ENCODE measurements at places on chromosomes 12 and 14.

DNA sequence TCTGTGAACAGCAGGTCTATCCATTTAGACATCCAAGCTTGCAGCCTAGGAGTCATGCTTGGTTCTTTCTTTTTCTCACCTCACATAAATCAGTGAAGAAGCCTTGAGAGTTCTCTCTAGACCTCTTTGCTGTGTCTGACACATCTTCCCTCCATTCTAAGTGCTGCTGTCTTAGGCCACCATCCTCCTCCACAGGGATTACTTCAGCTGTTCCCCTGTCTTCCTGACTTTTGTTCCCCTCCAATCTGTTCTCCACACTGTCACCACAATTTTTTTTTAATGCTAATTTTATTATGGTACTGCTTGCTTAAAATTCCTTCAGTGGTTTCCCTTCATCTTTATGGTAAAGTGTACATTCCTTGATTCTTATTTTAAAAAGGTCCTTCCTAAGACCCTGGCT is 71.8 kb downstream of the DERA start:
- DNase-seq: no peak

DNA sequence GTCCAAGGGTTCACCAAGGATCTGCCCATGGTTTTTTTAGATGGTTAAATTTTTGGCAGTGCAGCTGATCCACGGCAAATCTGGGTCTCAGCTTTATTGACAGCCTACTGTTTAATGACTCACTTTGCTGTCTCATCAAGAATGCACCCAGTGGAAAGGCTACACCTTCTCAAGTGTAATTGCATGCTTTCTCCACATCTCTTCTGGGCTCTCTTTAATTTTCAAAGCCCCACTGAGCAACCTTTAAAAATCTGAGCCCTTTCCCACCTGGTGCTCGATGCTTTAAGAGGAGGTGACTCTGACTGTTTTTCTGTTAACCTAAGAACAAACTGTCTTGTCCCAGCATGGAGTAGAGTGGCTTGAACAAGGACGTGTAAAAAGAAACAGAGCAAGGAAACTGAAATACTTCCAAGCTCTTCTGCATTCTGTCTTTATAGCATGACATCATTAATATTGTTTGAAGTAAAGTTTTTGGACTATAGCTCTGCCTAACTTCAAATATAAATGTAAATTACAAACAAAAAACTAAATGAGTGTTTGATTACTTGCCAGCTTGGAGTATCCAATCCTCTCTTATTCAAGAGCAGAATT is 214.2 kb upstream of the KRR1 start:
- DNase-seq: no peak

DNA sequence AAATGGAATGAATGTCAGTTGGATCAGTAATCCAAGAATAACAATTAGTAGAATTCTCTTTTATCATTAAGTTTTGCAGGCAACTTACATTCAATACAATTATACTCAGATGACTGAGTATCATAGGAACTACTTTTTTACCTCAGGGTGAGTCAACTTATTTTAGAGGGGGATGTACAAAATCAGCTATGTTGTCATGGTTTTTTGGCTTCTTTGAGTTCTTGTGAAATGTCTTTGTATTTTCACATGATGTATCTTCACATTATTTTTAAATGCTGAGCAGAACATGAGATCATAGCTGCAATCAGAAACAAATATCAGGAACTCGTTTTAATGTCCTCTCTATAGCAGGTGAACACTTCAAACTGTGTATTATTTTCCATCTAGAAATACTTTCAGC is 65.3 kb upstream of the PTPRR start:
- DNase-seq: no peak

DNA sequence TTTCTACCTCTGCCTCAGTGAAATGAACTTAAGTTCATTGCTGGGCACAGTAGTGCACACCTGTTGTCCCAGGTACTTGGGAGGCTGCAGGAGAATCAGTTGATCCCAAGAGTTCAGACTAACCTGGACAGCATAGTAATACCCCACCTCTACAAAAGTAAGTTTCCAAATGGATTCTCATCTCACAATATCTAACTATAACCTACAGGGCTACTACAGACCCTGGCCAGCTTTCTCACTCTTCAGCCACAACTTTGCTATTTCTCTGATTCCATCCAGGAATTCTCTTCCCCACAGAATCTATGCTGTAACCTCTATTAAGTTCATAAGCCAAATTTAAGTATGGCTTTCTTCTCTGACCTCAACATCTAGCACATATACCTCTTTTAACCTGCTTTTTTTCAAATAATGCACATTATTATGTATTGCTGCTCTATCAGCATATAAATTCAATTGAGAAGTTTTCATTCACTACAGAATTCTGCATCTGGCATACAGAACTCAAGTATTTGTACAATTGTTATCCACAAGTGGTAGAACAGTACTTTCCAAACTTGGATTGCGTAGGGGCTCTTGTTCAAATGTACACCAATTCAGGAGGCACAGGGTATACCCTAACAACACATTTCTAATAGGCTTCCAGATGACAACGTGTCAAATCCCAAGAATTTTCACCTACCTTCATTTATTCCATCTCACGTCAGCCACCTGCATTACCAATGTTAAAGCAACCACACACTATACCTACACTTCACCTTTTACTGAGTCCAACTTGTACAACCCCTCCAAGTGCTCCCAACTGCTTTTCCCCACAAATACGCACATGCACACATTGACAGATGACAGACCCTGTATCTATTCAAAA is 3.8 kb downstream of the RPS29 start:
- DNase-seq: no peak

DNA sequence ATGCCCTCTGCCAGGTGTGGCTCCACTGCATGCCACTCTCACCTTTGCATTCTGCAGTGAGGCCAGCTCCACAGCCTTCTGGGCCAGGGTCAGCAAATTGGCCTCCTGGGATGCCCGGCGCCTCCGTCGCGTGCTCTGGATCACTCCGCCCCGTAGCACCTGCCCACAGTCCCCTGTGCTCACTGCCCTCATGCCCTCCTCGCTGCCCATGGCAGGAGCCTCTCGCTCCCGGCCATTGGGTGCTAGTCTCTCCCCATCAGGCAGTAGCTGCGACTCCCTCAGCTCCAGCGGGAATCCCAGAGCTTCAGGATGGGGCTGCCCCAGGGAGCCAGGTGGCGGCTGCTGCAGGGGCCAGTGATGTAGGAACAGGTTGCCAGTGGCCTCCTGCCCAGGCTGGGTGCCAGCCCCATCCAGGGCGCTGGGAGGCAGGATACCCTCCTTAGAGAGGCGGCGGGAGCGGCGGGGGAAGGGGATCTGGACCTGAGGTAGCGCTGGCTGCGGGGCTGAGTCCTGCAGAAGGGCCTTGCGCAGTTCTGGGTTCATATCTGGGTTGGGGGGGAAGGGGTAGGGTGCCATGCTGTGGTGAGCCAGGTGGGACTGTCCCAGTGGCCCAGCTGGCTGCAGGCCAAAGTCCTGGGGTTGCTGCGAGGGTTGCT is 24.5 kb upstream of the PNMA1 start:
- DNase-seq: no peak

DNA sequence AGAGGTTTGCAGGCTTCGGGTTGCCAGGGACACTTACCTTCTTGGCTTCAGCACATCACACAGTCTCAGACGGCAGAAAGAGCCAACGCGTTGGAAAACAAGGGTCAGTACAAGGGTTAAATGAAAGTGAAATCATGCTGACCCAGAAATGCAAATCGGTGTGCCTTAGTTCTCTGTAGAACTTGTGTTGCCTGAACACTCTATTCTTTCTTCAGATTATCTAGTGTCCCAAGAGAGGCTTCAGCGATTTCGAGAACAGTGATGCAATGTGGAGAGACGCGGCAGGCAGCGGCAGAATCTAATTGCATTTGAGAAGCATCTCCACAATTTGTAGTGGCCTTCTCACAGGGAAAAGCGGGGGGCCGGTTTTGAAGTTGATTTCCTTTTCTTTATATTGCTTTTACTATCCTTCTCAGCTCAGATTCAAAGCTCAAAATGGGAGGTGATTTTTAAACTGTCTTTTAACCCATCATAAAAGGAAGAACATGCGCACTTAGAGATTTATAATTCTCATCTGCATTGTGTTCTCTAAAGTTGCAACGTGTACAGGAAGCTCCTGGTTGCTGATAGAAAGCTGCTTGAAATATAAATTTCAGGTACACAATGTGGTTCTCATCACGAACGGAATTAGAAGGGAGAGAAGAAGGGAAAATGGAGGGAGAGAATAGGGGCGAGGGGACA is 67.8 kb upstream of the EGLN3 start:
- DNase-seq: no peak

DNA sequence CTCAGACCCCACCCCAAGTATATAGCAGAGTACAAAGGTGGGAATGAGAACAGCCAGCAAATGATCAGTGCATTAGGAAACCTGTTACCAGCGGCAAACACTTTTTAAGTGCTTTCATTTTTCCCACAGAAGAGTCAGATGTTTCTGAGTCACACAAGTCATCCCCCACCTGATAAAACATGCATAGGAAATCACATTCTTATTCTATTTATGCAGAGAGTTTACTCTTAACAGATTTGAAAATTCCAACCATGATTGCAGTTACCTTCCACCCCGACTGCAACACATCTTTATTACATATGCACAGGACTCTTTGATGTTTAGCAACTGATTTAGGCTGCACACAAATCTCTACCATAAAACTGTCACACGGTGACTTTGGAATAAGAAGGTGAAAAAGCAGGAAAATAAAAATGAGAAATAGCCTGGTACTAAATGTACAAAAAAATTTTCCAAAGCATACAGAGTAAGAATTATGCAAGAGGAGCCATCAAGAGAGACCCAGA is 236.4 kb downstream of the PAWR start:
- DNase-seq: no peak

DNA sequence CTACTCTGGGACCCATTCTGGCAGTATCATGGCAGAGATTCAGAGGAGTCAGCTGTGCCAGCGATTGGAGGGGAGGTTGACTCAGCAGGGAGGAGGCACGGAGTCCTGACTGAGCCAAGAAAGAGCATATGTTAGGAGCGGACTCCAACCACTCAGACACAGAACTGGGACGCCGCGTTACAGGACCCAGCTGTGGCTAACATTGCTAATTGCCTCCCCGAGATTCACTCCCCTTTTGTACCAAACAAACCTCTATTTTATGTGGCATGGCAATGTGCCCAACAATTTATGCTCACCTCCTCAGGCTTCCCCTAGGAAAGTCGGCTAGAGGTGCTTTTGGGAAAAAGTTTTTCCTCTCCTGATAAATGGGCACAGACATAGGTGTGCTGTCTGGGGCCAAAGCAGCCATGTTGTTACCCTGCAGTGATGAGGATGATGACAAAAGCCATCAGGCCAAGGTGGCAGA is 15.2 kb upstream of the CLIP1 start:
- DNase-seq: no peak

DNA sequence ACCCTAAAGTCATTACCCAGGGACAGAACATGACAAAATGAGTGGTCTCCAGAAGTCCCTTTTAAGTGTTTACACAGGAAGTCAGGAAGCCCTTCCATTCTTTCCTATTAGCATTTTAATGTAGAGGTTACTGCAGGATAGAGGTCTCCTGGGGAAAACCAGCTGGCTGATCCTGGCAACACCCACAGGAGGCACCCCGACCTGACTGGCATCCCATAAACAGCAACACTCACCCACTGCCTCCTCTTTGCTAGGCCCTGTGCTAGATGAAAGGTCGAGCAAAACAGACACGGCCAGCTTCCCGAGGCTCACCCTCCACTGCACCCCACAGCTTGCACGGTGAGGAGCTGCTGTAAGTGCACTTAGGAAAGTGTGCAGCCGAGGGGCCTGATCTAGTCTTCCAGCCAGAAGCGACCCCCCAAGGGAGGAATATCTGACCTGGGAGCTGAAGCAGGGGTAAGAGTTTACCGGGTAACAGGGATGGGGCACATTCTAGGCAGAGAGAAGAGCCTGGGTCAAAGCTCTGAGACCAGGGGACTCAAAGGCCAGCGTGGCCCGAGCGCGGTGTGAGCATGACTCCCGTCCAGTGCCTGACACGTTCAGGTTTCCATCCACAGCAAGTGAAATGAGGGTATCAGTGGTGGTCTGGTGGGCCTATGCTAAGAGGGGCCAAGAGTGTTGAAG is 9.0 kb downstream of the DAZAP2 start:
- no peak for DNase-seq

GRCh38 chr12:31105668-31106067 is 32.0 kb downstream of the DDX11 start:
- no peak for DNase-seq

DNA sequence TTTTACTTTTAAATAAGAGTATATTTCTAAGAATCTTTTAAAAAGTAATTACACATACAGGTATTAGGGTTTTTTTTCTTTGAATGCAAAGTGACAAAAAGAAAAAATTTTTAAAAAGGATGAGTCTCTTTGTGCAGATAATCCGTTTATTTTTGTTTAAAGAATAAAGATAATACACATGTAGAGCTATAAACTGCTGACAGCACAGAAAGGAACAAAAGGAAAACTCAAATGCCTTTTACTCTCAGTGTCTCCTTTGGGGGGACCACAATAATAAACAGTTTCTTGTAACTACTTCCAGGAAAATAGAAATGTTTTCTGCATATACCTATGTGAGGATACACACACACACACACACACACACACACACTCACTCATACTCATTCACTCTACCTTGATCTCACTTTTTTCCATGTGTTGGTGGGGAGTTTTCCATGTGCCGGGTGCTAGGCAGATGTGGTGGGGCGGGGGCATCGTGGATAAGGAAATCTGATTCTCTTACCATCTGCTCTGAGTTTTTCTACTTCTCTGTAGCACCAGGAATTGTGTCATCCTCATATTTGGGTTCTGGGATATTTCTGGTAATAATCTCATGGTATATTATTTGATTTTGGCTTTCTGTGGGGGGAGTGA is 58.1 kb downstream of the KCTD10 start:
- DNase-seq: no peak

- DNase-seq: no peak
These were observed 20.9 kb upstream of the KRAS start for GRCh38 chr12:25271486-25272098.

GRCh38 chr12:6666211-6666610 is 3.3 kb upstream of the ING4 start:
- no peak for DNase-seq

GRCh38 chr14:50000380-50001150 is 107.7 kb downstream of the ARF6 start:
- DNase-seq: peak; percentile 62

- peak; percentile 16 for DNase-seq
These were observed 6.7 kb downstream of the VASH1 start for GRCh38 chr14:76767681-76768656.

DNA sequence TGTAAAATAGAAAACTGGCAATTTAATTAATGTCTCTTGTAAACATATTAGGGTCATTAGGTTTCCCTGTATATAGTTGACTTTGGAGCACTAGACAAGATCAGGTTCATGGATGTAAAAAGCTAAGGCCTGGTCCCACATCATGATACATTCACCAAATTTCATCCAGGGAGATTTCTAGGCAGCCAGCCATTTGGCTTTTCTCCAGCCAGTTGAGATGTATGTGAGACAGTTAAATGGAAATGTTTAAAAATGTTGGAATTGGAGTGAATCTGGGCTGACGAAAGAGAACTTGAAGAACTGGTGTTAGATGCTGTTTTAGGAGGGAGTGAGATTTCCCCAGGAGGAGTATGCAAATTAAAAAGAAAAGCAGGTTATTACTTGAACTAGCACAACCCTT is 41.8 kb upstream of the CLEC14A start:
- DNase-seq: no peak

GRCh38 chr12:47882781-47883546 is 21.8 kb downstream of the VDR start:
- peak; percentile 38 for DNase-seq

Data from CD4-positive, alpha-beta memory T cell (primary cell).